ENCODE measurements at places on chromosomes 16 and 17. TPM values are rescaled to one million over a fixed set of nuclear protein-coding genes. Genes with fewer than 3 reads are reported as not detected.

GRCh38 chr16:2611499-2611862 lies 70.8 kb upstream of the KCTD5 start:
- no peak for DNase-seq

DNA sequence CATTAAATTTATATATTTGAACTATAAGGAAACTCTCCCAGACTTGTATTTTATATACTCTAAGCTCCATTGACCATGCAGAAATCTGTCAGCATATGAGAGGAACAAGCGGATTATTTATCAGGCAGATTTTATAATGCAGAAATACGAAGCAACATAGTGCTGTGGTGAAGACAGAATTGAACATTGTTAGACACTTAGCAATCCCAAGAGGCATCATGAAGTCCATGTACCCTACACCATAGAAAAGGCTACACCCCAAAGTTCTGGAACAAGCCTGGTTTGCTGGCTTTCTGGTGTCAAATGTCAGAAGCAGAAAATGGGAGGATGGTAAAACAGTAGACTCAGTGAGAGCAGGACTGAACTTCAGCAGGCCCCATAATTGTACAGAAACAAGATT lies 241.1 kb downstream of the PRKCA start:
- no peak for DNase-seq

DNA sequence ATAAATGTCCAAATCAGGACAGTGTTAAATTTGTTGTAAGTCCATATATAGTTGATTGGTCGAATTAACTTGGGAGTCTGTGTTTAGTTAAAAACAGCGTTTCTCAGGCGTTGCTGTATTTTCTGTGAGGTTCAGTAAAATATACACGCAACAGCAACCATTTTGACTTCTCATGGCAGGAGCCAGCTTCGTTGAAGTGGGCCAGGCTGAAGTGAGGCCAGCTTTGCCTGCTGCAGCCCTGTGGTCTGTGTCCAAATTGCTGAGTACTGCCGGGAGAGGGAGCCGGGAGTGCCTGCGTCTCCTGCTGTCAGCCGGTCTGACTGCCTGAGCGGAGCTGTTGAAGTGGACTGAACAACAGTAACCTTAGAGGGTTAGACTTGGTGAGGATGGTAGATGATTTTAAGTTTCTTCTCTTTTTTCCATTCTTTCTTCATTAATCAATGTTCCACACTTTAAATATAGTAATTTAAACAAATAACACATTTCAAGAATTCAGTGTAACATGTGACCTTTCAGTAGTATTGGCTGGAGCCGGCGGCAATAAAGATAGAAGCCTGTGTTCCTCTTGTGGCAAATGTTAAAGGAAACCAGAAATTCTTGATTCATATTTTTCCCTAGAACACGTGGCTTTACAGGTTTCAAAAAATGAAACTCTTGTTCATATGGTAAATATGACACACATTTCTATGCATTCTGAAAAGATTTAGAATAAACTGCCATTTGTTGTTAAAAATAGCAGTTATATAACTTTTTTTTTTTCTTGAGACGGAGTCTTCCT lies 37.0 kb upstream of the ZNF750 start:
- DNase-seq = peak; percentile 87

The HS3ST3B1 gene
- 1.5 TPM for total RNA-seq

DNA sequence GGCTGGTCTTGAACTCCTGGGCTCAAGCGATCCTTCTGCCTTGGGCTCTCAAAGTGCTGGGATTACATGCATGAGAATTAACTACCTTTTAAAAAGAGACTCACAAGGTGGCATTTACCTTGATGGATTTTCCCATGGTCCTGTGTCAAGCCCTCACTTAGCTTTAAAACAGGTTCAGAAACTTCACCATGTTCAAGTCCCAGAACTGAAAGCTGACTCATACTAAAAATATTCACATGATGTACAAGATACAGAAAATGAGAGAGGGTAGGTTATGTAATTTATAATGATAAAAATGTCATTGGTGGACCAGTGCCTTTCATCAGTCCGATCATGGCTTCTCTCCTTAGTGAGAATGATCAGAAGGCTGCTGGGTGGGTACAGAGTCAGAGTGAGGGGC lies 4.3 kb upstream of the AKAP1 start:
- DNase-seq = no peak

GRCh38 chr17:48961516-48962233 lies 6.7 kb downstream of the GIP start:
- no peak for DNase-seq

DNA sequence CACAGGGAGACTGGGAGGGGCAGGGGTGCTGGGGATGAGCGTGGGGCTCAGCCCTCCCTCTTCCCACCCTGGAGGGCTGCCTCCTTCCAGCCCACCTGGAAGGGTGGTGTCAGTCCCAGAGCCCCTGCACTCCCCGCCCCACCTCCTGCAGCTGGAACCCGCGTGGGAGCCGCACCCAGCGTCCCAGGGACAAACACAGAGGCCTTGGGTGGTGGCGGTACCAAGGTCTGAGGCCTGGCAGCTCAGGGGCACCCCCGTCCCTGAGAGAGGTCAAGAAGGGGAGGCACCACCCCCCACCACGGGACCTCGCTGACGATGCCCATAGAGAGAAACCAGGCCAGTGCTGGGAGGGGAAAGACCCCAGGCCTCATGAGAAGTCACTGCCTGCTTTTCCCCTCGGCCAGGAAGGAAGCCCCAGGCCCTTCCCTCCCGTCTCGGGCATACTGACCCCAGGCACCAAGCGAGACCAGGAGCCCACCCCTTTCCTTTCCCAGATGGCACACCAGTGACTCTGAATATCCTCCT lies 4.1 kb downstream of the HS3ST6 start:
- DNase-seq = no peak

DNA sequence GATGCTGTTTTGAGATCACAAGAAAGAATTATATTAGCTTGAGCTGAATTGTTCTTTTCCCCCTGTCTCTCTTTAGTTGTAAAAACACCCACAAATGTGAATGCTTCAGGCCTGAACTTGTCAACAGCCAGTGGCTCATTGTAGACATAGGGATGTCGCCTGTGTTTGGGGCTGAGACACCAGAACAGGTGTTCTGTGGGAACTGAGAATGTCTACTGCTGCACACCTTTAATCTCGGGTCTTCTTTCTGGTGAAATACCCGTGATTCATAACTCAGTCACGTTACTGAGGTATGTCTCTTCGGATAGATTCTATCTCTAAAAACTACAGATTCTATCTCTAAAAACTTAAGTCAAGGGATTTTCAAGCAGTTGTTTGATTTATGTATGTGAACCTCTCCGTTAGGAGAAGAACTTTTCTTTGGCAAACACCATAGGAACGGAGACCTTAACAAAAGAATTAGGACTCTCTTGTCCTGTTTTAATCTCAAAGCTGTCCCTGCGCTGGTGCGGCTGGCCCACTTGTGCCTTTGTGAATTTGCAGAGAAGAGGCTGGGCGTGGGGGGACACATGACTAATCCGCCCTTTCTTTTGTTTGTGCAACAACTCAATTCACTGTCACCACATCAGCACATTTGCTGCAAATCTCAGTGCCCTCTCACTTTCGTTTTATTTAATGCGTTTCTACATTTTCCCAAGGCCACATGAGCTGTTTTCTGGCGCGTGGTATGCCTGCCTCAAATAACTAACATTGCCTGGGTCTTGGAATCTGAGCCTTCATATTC lies 643.0 kb downstream of the MAF start:
- no peak for DNase-seq

The SLC52A1 gene
- not detected for total RNA-seq

DNA sequence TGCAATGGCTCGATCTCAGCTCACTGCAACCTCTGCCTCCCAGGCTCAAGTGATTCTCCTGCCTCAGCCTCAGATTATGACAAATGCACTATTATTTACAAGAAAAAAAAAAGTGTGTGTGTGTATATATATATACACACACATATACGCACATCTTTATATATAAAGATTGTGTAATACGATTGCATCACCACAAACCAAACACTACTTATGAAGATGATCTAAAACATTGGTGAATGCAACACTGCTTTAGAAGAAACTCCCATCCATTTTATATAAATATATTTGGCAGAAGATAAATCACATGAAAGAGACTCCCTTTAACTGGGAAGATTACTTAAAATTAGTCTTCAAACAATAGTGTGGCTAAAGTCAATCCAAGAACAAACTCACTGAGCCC lies 96.7 kb downstream of the SYCE1L start:
- no peak for DNase-seq

The RNF112 gene
- total RNA-seq = 2.2 TPM

DNA sequence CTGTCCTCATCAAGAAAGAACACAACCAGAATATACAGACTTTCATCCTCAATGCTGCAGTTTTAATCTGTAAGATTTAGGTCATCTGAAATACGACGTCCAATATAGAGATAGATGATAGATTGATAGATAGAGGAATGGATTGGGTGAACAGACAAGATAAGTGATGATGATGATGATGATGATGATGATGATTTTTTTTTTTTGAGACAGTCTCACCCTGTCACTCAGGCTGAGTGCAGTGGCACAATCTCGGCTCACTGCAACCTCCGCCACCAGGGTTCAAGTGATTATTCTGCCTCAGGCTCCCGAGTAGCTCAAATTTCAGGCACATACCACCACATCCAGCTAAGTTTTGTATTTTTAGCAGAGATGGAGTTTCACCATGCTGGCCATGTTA lies 56.3 kb upstream of the ADAMTS18 start:
- no peak for DNase-seq

- DNase-seq = no peak
Measured at GRCh38 chr17:69606142-69606800, 191.8 kb downstream of the MAP2K6 start.

- DNase-seq = no peak
Measured at GRCh38 chr17:79952901-79953300, 82.8 kb downstream of the TBC1D16 start.

DNA sequence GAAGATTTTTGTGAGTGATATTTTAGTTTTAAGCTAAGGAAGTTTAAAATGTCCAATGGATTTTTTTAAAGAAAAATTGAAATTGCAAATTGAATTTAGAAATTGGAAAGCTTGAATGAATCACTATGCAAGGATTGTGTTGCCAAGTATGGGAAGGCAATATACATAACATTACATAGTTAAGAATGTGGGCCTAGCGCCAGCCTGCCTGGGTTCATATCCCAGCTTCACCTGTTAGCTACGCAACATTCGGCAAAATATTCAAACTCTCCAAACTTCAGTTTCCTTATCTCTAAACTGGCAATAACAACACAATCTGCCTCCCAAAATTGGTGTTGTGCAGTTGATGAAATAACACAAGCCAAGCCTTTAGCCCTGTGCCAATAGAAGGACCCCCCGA lies 50.4 kb upstream of the DNAH9 start:
- DNase-seq = no peak

The KRT12 gene
- not detected for total RNA-seq

GRCh38 chr16:89953671-89954406 lies 5.3 kb downstream of the DEF8 start:
- DNase-seq = peak; percentile 36

The GUCY2D gene
- total RNA-seq = not detected

- DNase-seq = no peak
Measured at GRCh38 chr17:13741744-13742143, 140.0 kb upstream of the HS3ST3A1 start.

GRCh38 chr16:70781800-70782199 lies 19.2 kb downstream of the VAC14 start:
- peak; percentile 74 for DNase-seq

DNA sequence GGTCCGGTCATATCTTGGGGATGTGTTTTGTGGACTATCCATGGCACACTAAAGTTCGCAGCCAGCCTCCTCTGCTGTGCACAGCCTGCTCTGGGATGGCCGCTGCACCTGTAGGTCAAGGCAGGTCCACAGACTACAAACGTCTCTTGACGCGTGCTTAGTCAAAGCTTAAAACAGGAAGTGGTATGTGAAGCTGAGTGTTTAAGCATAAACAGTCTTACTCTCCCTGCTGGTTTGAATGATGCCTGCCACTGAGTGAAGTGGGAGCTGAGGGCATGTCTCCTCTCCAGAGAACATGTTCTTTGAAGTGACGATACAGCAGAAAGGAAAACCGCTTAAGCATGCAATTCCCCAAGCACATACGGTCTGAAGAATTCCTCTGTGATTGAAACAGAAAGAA lies 365.6 kb downstream of the SLC39A11 start:
- no peak for DNase-seq

DNA sequence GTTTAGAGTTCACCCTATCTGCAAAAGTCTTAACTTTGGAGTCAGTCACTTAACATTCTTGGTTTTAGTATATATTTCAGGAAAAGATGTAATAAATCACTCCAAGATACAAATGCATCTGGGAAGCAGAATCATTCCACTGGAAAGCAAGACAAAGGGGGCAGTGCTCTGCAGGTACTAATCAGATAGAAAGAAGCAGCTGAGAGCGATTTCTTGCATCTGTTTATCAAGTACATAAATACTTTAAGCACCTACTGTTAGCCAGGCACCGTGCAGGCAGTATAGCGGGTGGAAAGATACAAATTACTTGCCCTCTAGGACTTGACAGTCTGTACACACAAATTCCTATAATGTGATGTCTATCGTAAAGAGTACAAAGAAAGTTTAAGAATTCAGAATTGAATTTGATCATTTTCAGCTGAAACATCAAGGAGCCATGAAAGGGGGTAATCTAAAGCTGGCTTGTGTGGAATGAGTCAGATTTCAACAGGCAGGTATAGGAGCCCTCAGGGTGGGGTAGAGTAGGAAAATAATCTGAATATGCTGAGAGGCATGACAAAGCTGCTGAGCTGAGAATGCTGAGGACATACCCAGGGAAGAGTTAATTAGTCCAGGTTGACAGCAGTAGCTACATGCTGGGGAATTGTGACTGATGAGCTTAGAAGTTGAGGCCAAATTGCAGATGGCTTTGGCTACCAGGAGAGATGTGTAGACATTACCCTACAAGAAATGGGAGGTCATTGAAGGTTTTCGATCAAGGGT lies 110.2 kb downstream of the CA10 start:
- no peak for DNase-seq
